ENCODE measurements at places on chromosomes 7 and 10.

GRCh38 chr7:47766126-47766525 lies 182.1 kb downstream of the PKD1L1 start:
- DNase-seq, result no peak

DNA sequence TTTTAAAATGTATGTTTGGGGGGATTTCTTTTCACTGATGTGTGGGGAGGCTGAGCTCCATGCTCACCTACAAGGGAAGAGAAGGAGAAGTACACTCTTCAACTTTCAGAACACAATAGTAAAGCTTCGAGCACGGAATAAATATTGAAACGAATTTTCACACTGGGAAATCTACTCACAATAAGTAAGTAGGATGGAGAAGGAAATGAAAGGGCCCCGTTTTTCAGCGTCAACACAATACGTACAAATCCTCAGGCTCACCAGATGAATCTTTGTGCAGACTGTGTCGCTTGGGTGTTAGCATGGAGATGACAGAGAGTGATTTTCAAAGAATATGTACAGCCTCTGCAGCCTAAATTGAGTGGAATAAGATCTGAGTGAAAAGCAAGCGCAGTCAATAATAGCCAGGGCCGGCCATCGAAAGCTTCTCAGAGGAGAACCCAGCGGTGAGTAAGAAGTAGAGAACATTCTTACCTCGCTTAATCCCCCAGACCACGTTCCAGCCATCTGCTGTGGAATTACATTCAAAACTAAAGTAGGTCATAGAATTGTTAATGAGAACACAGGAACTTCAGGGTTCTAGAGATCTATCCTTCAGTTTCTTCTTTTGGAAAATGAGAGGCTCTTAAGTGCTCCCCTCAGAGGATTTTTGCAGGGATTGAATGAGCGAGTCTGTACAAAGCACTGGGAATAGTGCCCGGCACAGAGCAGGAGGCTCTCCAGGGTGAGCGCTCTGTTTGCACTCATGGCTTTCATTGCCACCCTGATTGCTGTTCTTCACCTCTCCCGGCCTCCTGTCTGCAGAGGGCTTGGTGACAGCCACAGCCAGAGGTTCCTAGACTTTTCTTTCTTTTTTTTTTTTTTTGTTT lies 292.8 kb downstream of the SFMBT2 start:
- no peak for DNase-seq

DNA sequence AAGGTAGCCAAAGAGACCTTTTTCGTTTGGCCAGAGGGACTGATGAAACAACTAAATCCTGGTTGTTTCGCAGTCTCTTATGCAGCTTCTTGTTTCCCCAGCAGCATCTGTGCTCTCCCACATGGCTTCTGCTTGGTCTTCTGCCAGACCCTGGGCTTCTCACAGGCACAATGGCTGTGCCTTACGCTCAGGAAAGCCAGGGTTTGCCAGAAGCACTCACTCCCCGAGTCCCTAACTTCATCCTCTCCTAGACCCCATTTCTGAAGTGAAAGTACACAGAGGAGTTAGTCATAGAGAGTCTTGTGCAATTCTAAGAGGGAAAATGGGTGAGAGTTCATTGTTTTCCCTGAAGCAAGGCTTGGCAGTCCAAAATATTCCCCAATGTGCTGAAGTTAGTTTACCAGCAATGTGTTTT lies 121.7 kb downstream of the EVX1 start:
- DNase-seq, result peak; percentile 67

GRCh38 chr10:70481831-70482530 lies 3.4 kb downstream of the PALD1 start:
- DNase-seq, result no peak

- peak; percentile 66 for DNase-seq
Measured at GRCh38 chr7:76300166-76300731, 2.2 kb upstream of the HSPB1 start.

DNA sequence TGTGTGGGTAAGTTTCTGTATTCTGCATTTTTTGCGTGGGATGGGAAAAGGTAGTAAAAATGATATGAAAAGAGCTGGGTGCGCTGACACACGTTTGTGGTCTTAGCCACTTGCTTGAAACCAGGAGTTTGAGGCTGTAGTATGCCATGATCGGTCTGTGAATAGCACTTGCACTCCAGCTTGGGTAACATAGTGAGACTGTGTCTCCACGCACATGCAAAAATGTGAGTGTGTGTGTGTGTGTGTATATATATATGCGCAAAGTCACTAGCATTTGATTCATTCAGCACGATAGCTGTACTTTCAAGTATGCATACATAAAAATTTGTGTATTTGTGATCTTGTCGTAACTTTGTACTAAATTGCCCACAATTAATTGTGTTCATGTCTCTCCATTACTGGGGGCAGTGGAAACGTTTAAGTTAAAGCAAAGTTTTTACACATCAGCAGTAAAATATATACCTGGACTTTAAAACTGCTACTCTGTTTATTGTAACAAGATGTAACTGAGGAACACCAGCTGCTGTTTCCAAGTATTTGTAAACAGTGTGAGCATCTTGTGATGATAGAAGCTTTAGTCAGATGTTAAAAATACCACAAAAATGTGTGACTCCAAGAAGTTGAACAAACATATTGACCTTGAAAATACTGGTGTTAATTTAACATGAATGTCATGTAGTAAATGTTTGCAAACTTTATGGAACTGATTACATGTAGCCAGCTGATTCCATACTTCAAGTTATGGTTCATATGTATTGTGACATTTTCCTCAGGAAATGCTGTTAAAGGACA lies 1.6 kb downstream of the ZRANB1 start:
- peak; percentile 77 for DNase-seq

GRCh38 chr10:45000138-45000751 lies 478 bp upstream of the ZNF22 start:
- no peak for DNase-seq

Measured in EL (cell line).